ENCODE measurements at places on chromosomes 16 and 17.

- DNase-seq: no peak
Measured at GRCh38 chr17:83189044-83190003, 109.9 kb downstream of the METRNL start.

DNA sequence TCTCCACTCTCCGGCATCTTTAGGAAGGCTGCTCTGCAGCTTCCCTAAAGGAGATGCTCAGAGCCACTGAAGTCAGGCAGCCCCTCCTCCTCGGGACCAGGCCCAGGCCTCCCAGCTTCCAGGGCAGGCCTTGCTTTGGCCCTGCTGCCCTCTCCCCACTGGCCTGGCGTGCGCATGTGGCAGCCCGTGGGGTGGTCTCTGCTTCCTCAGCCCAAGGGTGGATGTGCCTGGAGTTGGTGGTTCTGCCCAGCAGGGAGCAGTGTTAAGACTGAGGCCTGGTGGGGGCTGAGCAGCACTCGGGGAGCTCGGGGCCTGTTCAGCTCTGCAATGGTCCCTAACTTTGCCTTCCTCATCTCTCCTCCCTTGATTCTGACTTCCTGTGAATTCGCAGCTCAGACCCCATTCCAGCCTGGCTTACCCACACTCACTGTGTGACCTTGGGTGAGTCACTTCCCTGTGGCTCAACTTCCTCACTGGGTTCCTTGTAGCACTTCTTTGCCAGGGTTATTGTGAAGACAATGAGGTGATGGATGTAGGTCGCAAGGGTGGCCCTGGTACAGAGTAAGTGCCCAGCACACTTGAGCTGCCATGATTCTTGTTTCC, 63.2 kb downstream of the NKD1 start:
- DNase-seq: no peak

DNA sequence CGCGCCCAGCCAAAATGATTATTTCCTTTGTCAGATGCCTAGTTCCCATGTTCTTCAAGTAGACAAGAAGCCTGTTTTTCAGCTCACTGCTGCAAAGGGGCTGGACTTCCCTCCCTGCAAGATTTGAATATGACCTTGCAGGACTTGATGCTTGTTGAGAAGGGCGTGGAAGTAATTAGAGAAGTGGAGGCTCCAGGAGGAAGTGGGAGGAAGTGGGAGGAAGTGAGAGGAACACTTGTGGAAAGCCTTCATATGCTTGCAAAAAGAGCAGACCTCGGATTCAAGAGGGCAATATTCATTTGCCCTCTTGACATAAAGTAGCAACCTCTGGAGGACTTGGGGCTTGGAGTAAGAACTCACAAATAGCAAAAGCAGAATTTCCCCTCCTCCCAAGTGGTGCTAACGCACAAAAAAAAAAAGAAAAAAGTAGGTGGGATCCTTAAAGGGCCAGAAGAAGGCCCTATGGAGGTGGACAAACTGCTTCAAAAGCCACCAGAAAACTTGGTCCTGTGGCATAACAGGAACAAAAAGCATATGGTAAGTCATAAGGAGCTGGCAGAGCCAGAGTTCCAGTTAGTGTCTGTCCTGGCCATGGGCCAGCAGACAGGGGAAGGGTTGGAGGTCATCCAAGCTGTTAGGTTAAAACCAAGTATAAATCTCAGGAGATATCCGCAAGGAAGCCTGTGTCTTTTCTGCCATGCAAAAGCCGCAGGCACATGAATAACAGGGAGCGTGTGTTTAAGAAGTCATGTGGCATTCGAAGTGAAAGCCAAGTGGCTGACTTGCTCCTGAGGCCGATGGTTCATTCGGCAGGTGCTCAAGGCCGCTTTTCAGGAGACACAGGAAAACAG, 20.6 kb upstream of the PRKAR1A start:
- DNase-seq: no peak

GRCh38 chr17:2271985-2272702, 31.4 kb downstream of the SMG6 start:
- no peak for DNase-seq

GRCh38 chr17:13352747-13353415, 248.8 kb downstream of the HS3ST3A1 start:
- DNase-seq: no peak

DNA sequence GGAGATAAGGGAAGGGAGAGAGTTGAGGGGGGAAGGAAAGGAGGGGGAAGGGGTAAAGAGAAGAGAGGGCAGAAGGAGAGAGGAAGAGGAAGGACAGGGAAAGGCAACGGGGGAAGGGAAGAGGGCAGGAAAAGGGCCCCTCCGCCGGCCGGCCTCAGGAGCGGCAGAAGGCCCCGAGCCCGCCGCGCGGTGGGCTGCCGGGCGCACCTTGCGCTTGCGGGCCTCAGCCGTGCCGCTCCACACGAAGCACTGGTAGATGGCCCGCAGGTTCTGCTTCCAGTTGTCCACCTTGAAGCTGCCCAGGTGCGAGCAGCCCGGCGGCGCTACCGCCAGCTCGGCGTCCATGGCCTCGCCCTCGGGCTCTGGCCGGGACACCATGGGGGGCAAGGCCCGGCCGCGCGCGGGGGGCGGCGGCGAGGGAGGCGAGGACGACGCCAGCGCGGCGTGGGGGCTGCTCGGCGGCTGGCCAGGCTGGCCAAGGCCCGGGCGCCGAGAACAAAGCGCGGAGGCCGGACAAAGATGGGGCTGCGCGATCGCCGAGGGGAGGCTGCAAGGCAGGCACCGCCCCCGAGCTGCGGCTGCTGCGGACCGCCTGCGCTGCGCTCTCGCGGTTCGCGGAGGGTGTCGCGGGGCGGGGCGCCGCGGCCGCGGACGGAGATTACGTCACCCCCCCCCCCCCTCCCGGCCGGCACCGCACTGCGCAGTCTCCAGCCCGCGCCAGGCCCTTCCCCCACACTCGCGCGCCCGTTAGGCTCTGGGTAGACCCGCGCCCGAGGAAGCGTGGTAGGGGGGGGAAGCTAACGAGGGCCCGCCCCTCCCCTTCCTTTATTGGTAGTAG, at the start of gene USP22:
Gene USP22, minus strand, starts transcription at position 554 of the 838 bp plus-strand sequence. Its CDS starts 176 bp downstream, at position 378.
- peak; percentile 97 for DNase-seq

DNA sequence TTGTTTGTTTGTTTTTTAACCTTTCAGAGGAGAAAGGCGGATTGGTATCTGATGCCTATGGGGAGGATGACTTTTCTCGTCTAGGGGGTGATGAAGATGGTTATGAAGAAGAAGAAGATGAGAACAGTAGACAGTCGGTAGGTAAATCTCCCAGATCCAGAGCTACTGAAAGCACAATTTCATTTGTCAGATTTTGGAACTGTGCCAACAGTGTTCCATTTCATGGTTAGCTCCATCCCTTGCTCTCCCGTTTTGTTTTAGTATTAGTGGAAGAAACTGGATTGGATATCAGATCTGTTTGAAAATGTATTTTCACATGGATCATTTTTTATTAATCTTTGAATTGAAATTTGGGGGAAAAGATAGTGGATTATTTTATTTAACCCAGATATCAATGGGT, 1.4 kb downstream of the SAP30BP start:
- no peak for DNase-seq

DNA sequence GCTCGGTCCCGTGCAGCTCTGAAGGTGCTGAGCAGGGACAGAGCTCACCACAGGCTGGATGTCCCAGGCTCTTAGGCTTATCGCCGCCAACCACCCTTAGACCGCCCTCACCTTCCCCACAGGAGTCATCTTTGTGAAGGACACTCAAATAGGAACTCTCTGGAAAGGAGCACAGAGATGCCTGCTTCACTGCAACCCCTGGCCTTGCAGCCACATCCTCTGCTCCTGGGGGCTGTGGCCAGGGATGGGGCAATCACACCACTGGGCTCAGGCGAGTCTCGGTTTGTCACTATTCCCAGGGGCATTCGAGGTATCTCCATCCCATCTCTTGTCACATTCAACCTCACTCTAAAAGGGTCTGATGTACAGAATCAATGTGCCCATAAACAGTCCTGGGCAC, 10.9 kb downstream of the ZDHHC1 start:
- DNase-seq: no peak

DNA sequence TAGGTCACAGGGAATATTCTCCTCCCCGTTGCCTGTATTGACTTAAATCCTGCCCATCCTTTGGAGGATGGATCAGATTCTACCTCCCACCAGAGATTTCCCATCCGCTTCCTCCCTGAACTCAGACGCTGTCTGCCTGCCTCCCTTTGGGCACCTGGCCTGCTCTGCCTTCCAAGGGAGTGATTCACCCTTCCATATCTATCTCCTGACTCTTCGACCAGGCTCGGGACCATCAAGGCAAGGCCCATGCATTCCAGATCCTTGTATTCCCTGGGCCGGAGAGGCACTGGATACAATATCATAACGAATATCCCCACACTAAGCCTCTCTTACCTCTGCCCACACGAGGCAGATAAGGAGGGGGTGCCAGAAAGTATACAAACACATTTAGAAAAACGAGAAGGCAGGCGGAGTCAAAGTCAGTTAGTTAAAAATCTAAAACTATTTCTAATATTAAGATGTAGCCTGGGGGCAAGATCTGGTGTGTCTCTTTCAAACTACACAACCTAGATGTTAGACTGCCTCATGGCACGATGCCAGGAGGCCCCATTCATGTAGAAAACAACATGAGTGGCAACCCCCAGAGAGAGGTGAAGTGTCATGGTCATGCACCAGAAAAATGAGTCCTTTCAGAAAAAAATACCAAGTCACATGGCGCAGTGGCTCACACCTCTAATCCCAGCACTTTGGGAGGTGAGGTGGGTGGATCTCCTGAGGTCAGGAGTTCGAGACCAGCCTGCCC, 9.2 kb downstream of the PMP22 start:
- DNase-seq: no peak

- DNase-seq: no peak
Measured at GRCh38 chr17:74770498-74771318, 5.4 kb downstream of the NAT9 start.

DNA sequence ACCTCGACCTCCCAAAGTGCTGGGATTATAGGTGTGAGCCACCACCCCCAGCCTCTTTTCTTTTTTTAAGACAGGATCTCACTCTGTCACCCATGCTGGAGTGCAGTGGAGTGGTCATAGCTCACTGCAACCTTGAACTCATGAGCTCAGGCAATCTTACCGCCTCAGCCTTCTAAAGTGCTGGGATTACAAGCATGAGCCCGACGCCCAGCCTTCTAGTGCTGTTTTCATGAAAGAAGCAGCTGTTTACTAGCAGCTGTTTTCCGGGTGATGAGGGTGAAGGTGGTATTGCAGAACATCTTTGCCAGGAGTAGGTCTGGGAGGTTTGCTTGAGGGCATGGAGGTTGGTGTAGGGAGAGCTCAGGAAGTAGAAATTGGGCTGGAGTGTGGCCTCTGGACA, 2.0 kb downstream of the ADCY7 start:
- no peak for DNase-seq

DNA sequence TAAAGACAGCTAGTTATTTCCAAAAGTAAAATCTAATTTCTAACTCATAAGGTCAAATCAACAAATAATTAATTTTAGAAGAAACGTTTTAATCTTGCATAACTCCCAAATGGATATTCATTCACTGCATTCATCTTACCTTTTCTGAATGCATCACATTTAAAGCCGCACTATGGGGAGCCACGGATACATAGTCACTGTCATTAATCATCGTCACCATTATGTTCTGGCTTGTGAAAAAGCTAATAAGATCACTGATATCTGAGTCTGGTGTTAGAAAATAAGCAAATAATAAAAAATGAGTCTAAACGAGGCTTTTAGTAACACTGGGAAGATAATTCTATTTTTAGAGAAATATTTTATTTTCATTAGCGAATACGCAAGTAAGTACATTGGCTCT, 42.4 kb upstream of the ABCA10 start:
- DNase-seq: no peak

- no peak for DNase-seq
Measured at GRCh38 chr17:12256380-12256995, 235.8 kb downstream of the MAP2K4 start.

- DNase-seq: no peak
Measured at GRCh38 chr17:60823515-60823914, 145.9 kb downstream of the BCAS3 start.

DNA sequence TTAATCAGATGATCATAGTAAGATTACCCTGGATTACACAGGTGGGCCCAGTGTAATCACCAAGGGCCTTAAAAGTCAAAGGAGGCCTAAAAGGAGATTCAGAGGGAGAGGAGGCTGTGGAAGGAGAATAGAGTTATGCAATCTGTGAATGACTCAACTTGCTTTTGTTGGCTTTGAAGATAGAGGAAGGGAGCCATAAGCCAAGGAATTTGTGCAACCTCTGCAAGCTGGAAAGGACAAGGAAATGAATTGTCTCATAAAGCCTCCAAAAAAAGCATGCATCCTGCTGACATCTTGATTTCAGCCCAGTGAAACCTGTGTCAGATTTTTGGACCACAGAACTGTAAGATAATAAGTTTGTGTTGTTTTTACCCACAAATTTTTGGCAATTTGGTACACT, 109.6 kb downstream of the CNTNAP4 start:
- DNase-seq: no peak

GRCh38 chr17:70863436-70864248, 694.3 kb downstream of the KCNJ2 start:
- no peak for DNase-seq

GRCh38 chr17:59695945-59696681, 11.1 kb downstream of the PTRH2 start:
- DNase-seq: no peak

GRCh38 chr17:65312718-65313377, 175.7 kb downstream of the RGS9 start:
- no peak for DNase-seq

- no peak for DNase-seq
Measured at GRCh38 chr16:66069587-66069986, 296.9 kb upstream of the CDH5 start.

GRCh38 chr17:54666559-54666958, 234.1 kb upstream of the TOM1L1 start:
- DNase-seq: no peak

- DNase-seq: no peak
Measured at GRCh38 chr16:81873843-81874752, 95.0 kb downstream of the PLCG2 start.

GRCh38 chr16:56068314-56068713, 123.0 kb upstream of the GNAO1 start:
- DNase-seq: no peak

DNA sequence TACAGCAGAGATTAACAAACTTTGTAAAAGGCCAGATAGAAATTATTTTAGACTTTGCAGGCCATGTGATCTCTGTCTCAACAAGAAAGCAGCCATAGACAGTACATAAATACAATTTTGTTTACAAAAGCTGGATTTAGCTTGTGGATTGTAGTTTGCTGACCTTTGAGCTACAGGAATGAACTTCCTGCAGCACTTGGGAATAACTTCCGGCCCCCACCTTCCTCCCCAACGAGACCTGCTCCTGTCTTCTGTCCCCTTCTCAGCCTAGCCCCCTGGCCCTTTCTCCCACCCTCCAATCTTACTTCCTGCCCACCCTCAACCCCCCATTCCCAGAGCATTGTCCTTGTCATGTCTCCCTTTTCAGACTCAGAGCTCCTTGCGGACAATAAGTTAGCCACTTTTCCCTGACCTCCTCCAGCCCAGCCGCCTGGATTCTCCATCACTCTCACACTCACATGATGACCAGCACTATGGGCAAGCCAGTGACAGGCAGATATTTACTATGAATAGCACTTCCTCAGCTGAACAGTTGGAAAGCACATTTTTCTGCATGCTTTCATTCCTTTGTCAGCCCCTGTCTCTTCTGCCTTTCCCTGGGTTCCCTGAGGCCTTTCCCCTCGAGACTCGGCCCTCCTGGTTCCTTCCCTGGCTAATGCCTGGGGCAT, 27.6 kb upstream of the DLX3 start:
- no peak for DNase-seq

- DNase-seq: peak; percentile 3
Measured at GRCh38 chr16:2838928-2839327, 8.8 kb downstream of the ZG16B start.

GRCh38 chr17:37107406-37108083, 158.8 kb downstream of the AATF start:
- peak; percentile 27 for DNase-seq

Data from NCI-H1105 (cell line).